NCI-H2227 treated with DMSO at 0.1 percent for 48 hours (cell line): ENCODE measurements at places on chromosomes 13 and 19.

DNA sequence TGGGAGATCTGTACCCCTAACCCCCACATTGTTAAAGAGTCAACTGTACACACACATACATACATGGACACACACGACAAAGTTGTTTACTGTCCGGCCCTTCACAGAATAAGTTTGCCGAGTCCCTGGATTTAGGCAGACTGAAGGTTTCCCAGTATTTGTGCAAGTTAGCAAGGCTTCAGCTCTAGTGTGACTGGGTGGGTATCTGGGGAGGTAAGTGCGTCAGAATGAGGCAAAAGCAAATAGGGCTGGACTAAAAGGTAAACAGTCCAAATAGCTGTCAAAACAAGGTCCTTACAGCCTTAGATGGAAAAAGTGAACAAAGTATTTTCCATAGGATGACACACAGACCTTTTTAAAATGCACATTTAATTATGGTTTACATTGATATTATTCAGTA, 228.4 kb upstream of the UFM1 start:
- DNase-seq, result no peak

GRCh38 chr19:43545276-43545675, 12.3 kb downstream of the ZNF575 start:
- DNase-seq, result no peak

DNA sequence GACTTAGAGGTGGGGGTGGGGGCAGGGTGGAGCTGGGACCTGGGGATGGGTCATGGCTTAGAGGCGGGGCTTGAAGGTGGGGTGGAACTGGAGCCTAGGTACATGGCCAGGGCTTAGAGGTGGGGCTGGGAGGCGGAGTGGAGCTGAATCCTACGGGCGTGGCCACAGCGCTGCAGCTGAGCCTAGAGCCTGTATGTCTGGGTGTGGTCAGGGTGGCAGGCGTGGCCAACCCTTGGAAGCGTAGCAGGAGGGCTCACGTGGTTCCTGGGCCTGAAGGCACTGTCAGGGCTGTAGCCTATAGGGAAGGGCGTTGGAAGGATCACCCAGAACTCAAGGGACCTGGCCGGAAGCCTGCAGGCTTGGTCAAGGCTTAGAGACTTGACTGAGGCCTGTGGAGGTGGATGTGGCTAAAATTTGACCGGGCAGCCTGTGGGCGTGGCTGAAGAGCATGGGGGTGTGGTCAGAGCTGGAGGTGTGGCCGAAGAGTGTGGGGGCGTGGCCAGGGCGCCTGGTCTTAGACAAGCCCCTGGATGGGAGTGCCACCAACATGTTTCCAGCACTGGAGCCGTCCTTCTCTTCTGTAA, 24.3 kb downstream of the COLGALT1 start:
- DNase-seq, result no peak

DNA sequence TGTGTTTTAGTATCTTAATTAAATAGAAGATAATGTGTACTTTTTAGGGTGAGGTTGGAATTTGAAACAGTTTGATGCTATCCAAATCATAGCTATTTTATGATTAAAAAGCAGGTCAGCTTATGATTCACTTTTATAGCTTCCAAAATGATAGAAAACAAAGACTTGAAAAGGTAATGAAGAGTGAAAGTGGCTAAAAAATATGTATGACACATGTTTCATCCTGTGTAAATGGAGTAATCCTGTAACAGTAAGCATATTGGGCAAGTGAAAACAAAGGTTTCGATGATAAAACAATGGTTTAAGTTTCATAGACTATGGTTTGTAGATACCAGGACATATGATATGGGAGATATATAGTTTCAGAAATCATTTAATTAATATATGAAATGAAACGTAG, 456.2 kb downstream of the PCDH20 start:
- no peak for DNase-seq
